ENCODE measurements at places on chromosomes 5 and 9.
A peak's percentile ranks its signal among the peaks of the same experiment; 100 is the strongest.

DNA sequence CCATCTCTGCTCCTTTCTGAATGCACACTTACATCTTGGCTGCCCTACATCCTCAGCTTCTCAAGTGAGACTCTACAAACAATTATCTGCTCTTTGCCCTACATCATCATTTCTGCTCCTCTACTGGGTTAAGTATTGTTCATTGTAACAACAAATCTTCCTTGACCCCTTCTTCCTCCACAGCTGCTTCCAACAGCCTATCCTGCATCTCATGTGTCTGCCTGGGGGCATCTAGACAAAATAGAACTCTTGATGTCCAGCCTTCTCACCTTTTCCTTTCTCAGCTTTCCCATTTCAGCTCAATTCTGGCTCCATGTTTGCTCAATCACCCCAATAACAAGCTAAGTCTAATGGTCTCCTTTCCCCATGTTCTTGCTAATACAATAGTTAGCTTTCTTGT, 509.8 kb downstream of the DIRAS2 start:
- DNase-seq, result no peak

DNA sequence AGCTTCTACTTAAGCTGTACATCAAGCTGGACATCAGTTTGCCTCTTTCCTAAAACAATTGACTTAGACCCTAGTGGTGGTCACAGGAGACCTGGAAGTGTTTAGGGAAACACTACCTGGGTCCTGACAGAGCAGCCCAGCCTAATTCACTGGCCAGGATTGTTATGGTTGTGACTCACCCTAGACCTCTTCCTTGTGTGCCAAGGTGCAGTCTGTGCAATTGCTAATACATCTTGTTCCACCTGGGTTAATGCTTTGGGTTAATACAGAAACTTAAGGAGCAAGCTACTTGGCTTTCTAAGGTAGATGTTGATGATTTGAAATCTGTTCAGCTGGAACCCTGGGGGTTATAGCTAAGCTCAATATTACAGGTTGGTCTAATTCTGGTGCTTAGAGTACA, 48.7 kb upstream of the SLC46A2 start:
- DNase-seq, result no peak

- no peak for DNase-seq
Observed at GRCh38 chr5:175902026-175902425, 30.6 kb downstream of the CPLX2 start.

GRCh38 chr5:170860415-170860814, 1.4 kb upstream of the RANBP17 start:
- DNase-seq, result no peak

GRCh38 chr5:322942-323879, 1.7 kb downstream of the AHRR start:
- no peak for DNase-seq

- no peak for DNase-seq
Observed at GRCh38 chr5:81450940-81451339, 57.0 kb upstream of the ACOT12 start.

DNA sequence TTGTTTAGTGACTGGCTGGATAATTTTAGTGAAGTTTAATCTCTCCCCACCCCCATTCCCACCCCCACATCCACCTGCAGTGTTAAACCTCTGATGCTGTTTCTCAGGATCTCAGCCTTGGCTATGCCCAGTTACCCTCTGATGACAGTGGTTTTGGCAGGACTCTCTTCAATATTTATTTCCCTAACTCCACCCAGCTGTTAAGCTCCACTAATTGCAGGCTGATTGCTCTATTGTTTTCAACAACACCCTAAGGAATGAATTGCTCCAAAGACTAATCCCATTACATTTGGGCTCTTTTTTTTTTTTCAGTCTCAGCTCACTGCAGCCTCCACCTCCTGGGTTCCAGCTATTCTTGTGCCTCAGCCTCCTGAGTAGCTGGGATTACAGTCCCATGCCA, 46.3 kb downstream of the PHAX start:
- DNase-seq, result no peak

DNA sequence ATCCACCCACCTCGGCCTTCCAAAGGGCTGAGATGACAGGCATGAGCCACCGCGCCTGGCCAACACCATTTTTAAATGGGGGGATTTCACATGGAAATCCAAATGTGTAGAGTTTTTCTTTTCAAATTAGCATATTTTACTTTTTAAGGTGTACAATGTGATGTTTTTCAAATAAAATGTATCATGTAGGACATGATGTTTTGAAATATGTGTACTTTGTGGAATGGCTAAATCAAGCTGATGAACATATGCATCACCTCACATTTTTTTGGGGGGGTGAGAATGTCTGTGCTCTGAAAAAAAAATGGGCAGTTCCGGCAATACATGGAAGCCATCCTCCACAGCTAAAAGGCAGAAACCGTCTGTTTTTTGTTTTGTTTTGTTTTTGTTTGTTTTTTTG, 3.4 kb upstream of the FAF2 start:
- no peak for DNase-seq

GRCh38 chr9:134294153-134295071, 31.8 kb upstream of the RXRA start:
- peak; percentile 46 for DNase-seq

GRCh38 chr5:179494774-179495526, 55.4 kb upstream of the RUFY1 start:
- no peak for DNase-seq

DNA sequence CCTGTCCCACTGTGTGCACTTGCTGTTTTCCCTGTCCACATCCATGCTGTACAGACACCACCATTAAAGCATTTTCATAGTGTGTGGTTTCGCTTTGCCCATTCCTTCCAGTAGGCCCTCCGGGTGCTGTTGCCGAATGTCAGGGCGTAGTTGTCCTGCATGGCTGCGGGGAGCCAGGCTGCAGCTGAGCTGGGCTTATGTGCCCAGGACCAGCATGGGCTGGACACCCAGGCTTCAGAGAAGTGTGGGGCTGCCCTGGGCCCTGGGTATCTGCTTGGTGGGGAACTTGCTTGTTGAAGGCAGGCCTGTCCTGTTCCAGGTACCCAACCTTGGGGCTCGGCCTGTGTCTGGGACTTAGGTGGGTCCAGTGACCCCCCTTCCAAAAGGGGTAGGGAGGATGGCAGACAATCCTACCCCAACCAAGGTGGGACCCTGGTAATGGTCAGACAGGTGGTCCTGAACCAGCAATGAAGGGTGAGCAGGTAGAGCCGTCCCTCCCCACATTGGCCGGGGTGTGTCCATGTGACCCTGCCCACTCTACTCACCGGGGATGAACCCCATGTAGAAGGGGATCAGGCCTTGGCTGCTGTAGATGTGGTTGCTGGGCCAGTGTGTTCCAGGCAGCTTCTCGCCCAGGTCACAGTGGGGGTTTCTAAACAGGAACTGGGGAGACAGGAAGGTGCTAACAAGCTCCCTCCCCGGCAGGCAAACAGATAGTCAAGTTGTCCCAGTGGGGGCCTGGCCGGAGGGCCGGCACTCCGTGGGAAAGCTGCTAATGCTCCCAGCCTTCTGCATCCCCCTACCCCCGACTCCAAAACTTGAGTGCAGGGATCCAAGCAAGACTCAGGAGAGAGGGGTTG, 2.8 kb downstream of the TUBB4B start:
- no peak for DNase-seq

DNA sequence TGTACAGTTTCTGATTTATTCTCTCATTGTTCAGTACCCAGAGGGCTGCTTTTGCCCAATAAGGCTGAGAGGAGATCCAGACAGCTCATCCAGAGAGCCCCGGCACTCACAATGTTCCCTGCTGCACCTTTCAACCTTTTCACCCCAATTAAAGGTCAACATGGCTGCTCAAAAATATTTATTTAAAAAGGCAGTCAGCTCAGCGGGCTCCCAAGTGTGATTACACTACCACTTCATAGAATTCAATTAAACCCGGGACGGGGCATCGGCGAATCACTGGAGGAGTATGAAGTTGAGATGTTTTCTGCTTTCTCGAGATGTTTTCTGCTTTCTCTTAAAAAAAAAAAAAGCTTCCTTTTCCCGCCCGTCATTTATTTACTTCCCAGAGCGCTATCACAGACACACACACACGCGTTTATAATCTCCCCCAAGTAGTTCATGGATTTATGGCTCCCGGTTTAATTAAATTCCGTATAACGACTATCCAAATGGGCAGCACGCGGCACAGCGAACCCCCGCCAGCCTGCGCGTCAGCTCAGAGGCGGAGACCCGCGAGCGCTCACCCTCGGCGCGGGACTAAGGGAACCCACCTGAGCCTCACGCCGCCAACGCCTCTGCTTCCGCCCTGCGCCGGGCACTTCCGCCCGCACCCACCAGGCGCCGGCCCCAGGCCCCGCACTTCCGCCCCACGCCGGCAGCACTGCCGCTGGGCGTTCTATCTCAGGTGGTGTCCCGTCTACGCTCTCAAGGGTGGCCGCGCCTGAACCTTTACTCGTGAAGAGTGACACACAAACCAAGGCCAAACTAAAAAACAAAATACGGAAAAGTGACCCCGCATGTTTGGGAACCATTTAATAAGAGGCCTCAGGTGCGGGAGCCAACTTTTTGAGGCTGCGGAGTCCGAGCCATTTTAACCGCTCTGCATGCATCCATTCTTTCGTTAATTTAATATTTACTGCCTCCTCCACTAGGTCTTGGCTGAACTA, at the start of gene C5orf63:
TSS of gene C5orf63 (minus strand) at position 642 of the 986 bp plus-strand sequence. CDS start 14,507 bp downstream, outside the sequence.
- DNase-seq, result peak; percentile 20

DNA sequence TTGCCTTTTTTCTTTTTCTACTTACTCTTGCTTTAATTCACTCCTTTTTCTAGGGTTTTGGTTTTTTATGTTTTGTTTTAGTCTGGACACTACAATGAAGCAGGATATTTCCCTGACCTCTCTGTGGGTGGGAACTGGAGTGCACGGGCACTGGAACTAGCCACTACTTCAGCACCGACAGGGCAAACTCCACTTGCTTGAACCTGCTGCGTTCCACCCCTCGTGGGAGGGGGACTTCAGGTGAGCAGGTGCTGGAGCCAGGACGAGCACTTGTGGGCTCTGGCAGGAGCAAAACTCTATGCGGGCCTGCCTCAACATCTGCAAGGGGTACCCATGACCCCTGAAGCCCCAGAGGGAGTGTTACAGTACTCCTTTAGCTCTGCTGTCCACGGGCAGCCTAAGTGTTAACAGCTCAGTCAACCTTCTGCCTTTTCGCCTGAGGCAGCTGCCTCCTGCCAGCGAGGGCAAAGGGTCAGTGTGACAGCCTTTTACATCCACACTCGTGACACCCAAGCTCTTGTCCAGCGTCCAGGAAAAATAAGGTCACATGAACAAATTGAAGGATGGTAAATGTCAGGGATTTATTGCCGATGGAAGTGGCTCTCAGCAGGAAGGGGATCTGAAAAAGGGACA, 144.1 kb upstream of the NFIL3 start:
- DNase-seq, result no peak

- DNase-seq, result no peak
Observed at GRCh38 chr9:122125509-122126330, 32.6 kb upstream of the TTLL11 start.

DNA sequence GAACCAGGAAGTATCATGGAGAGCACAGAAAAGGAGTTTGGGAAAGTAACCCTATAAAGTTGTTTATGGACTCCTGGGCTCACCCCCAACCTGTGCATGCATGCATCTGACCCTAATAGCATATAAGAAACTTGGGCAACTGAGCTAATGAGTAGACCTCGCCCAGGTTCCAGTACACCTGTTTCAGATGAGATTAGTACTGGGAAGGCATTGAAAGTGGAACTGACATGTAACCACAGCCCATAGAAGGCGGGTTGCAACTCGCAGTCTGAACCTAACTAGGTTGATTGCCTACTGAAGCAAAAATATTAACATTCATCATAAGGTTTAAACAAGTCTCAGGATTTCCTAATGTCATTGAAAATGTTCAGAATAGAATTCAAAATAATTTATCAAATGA, 87.0 kb downstream of the WNK2 start:
- peak; percentile 2 for DNase-seq

DNA sequence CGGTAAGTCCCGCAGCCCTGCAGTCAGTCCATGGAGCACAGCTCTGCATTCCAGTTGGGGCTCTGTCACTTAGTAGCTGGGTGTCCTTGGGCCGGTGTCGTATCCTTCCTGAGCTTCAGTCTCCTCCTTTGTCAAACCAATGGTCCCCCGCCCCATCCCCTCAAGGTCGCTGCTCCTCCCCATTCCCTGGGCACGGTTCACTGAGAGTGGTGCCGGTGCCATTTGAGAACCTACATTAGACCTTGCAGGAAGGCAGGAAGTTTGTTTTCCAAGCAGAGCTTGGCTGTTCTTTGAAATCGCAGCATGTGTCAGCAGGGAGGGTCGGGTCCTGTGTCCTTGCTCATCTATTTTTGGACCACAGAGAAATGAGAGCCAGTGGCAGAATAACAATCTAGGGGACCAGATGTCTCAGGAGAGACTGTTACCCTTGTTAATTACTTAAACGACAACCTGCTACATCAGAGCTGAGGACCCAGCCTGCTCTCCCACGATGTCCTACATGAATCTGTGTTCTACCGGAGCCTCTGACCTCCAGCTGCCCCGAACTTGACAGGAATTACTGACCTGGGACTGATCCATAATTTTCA, 21.7 kb upstream of the BARHL1 start:
- no peak for DNase-seq

- no peak for DNase-seq
Observed at GRCh38 chr5:103035701-103036100, 84.2 kb downstream of the GIN1 start.

DNA sequence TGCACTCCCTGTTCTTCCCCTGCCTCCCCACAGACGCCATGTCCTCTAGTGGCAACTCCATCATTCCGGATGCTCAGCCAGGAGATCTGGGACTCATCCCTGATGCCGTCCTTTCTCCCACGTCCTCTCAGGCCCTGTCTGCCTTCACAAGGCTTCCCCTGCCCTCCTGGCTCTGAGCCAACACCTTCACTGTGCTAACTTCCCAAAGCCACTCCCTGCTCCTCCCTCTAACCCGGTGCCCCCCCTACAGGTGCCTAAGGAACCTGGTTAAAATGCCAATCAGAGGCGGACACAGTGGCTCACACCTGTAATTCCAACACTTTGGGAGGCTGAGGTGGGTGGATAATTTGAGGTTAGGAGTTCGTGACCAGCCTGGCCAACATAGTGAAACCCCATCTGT, 67.6 kb downstream of the LMX1B start:
- no peak for DNase-seq

DNA sequence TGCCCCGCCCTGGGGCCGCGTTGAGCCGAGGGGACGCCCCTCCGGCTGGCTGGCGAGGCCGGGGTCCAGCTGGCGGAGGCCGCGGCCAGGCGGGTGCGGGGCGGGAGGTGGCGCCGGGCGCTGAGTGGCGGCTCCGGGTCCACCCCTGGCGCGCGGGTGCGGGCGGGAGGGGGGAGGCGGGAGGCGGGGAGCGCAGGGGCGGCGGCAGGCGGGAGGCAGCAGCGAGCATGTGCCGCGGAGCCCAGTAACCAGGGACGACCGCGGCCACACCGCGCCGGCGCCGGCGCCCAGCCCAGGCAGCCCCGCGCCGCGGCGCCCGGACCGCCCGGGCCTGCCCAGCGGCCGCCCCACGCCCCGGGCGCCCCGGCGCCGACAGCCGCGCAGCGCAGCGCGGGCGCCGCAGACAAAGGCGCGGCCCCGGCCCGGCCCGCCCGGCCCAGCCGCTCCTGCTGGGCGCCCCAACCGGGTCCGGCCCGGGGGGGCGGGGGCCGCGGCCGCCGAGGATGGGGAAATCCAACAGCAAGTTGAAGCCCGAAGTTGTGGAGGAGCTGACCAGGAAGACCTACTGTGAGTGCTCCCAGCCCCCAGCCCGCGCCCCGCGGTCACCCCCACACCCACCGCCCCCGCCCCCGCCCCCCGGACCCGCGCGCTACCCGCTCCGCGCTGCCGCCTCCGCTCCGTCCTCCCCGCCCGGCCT, at the start of gene NCS1:
TSS of gene NCS1 (plus strand) at position 244 of the 697 bp plus-strand sequence. CDS start at position 504, 260 bp downstream.
- DNase-seq, result peak; percentile 91

Measured in tibial artery (tissue), 4 donors.